D341Med (cell line): ENCODE measurements at places on chromosomes 6 and 20.

DNA sequence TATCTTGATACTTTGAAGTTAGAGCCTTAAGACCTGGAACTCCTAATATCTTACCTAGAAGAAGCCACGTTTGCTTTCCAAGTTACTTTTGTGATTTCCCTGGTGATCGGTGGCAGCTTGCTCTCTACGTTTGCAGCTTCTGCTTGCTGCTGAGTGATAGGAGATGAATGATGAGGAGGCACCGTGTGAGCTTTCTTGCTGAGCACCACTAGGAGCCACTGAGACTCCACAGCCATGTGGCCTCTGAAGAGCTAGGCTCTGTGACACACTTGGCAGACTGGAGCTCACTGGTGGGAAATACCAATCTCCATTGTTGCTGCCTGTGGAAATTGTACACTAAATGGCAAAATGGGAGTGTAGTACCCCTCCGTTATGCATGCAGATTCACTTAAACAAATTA is 161.8 kb downstream of the IBTK start:
- no peak for DNase-seq

DNA sequence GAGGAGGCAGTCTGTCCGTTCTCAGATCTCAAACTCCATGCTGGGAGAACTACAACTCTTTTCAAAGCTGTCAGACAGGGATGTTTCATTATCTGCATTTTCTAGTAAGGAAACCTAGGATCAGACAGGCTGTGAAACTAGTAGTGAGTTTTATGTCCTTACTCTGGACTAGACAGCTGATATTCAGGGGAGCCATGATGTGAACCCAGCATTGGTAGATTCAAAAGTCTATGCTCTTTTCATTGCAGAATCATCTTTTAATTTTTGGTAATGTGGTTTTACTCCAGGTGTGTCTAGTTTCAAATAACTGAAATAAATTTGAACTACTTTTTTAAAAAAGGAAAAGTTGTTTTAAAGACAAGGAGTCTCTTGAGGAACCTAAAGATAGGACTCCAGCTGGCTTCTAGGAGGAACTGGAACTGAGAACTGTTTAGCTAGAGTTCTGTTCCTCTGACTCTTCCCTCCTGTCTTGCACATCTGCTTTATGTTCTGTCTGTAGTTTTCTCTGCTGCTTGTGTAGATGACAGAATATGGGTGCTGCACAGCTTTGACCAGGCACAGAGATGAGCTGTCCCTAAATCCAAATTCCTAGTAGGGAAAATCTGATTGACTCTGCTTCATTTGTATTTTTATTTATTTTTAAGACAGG is 27.8 kb upstream of the RNF144B start:
- no peak for DNase-seq

- no peak for DNase-seq
Observed at GRCh38 chr6:20314866-20315845, 86.5 kb upstream of the E2F3 start.

- no peak for DNase-seq
Observed at GRCh38 chr6:20447581-20448132, 46.0 kb downstream of the E2F3 start.

DNA sequence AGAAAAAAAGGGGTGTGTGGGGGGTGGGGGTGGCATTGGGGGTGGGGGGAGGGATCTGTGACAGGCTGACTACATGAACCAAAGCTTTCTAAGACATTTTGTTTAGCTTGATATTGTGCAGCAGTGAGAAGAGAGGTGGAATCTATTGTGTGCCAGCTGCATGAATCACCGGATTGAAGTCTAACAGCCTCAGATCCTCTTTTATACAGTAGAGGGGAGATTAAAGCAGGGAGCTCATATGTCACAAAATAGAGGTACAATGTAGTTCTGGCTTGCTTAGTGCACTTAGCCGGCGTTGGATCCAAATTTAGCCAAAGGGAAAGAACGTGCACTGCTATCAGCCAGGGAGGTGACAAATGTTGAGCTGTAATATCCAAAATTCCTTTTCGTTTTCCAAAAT is 404.2 kb upstream of the CITED2 start:
- no peak for DNase-seq

DNA sequence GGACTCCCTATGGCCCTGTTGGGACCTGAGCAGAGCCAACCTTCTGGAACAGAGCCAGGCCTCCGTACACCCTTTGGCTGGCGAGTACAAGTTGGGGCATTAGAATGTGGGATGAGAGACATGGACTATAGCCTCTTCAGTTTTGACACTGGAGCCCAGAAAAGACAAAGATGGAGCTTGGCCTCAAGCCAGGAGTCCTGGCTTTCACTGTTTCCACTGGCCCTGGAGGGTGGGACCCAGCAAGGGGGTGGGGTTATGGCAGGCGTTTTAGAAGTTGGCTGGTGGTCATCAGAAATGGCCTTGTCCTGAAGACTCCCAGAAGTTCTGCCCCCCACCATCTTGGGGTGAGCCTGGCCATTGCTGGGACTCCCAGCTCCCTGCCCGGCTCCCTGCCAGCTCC is 21.8 kb downstream of the ITPR3 start:
- no peak for DNase-seq
